Sigmoid colon (tissue), 7 donors: ENCODE measurements at places on chromosomes 1 and 21. TPM values are rescaled to one million over a fixed set of nuclear protein-coding genes. Genes with fewer than 3 reads are reported as not detected.
A peak's percentile ranks its signal among the peaks of the same experiment; 100 is the strongest.

- DNase-seq = peak; percentile 44
Measured at GRCh38 chr1:29499104-29499650, 262.9 kb downstream of the PTPRU start.

Gene LAD1
- total RNA-seq = not detected

Gene TMEM82
- not detected for total RNA-seq

DNA sequence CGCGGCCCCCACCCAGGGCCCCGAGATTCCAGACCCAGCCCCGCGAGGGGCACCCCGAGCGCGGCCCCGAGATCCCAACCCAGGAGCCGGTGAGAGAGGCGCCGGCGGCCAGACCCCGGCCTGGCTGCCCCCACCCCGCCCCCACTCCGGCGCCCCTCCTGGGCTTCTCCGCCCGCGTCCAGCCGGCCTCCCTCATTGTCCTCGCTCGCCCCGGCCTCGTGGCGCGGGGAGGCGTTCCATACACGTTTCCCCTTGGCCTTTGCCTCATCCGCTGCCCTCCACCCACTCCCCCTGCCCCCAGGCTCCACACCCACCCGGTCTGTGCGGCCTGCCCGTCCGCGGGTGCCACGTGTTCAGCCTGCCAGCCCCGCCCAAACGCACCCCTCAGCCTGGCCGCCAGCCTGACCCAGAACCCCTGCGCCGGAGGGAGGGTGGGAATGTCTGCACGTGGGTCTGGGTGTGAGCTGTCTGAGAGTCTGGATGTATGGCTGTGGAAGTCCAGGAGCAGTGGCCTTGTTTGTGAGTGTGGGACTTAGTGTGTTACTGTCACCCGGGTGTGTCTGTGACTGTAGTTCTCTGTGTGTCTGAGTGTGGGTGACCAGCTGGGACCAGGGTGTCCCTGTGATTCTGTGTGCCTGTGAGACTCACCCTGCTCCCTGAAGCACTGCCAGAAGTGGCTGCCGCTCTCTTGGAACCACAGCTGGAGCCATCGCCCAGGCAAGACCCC is 681 bp downstream of the B4GALT2 start:
- DNase-seq = no peak

Gene C1QA
- total RNA-seq = 238 TPM

DNA sequence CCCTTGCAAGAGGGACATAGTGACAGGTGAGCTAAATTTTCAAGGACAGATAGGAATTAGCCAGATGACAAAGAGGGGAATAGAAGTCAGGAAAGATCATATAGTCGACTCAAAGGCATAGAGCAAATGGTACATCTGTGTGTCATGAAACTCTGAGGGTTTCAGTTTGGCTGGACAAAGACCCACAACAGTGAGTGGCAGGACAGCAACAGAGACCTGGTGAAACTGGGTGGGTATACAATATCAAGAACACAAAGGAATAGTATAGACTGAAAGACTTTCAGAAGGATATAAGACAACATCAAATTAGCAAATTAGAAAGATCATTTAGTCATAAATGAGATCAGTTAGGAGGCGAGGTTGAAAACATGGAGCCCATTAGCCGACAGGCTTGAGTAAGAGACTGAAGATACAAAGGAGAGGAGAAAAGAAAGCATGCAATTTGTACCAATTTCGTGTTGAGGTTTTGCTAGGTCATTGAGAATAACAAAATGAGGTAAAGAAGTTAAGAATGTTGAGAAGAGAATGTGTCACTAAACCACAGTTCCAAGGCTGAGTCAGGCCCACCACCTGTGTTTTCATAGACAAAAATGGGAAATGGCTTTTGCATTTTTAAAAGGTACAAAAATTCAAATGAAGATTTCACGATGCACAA is 213.8 kb downstream of the HHIPL2 start:
- DNase-seq = no peak

DNA sequence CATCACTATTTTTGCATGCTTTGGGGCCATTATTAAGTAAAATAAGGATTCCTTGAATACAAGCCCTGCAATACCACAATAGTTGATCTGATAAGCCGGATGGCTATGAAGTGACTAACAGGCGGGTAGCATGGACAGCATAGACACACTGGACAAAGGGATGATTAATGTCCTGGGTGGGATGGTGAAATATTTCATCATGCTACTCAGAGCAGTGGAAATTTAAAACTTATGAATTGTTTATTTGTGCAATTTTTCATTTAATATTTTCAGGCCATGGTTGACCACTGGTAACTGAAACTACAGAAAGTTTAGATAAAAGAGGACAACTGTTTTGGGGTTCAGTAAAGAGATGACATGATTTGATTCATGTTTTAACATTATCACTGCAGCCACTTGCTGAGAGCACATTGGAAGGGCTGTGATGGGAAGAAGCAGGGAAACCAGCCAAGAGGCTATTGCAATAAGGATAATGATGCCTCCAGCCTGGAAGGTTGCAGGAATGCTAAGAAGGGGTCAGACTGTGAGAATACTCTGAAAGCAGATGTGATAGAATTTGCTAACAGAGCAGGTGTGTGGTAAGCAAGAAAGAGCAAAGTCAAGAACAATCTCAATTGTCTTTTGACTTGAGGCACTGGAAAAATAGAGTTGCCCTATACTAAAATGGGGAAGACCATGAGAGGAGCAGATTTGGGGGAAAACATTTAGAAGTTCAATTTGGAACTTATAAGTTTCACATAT is 62.5 kb upstream of the TNFSF4 start:
- DNase-seq = no peak

DNA sequence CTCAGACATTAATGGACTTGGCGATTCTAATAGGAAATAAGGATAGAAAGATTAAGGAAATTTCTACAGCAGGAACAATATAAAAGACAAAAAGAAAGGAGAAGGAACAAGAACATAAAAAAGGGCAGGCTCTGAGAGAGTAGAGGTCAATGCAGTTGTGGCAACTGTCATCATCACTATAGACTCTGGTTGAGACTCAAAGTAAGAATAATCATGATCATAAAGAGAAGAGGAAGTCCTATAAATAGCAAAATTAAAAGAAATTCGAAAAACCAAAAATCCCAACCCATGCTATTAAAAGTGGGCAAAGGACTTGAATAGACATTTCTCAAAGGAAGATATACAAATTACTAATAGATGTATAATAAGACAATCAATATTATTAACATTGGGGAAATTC is 14.4 kb upstream of the XCL1 start:
- DNase-seq = no peak

Gene PKLR
- not detected for total RNA-seq

DNA sequence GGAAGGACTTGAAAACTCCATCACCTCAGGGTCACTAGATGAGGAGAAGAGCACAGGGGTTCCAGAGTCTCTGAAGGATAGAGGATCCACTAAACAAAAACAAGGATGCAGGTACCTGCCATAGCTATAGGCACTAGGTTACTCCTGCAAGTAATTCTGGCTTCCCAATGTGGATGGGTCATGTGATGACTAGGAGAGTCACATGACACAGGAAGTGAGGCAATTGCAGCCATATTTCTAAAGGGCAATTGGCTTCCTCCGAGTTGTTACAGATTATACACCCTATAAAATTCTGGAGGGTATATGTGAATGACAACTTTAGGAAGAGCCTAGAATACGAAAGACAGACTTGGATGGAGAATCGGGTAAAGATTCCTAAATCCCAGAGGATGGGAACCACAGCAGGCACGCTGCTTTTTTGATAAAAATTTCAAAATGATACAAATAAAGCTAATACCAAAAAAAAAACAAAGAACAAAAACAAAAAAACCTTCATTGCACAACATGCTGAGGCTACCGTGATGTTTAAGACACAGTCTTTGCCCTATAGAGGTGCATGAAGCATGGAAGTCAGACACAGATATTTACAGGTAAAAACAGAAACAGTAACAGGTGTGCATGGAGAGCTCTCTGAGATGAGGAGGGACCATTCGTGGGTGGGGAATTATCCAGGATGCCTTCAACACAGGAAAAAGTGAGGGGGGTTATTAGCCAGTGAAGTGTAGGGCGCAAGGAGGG is 10.5 kb downstream of the MTX1 start:
- no peak for DNase-seq

GRCh38 chr1:234620272-234621126 is 10.5 kb upstream of the IRF2BP2 start:
- no peak for DNase-seq

- DNase-seq = no peak
Measured at GRCh38 chr1:201791779-201792173, 37.2 kb upstream of the IPO9 start.

Gene TAS1R1
- total RNA-seq = not detected

- DNase-seq = no peak
Measured at GRCh38 chr1:157319567-157319966, 181.4 kb upstream of the ETV3 start.

GRCh38 chr1:40966417-40966816 is 13.1 kb upstream of the CTPS1 start:
- peak; percentile 5 for DNase-seq

Gene GBP6
- total RNA-seq = not detected

- no peak for DNase-seq
Measured at GRCh38 chr1:156589546-156589945, 2.0 kb upstream of the NAXE start.

- no peak for DNase-seq
Measured at GRCh38 chr21:32192291-32193097, 86.4 kb downstream of the MIS18A start.

Gene NPR1
- 11.1 TPM for total RNA-seq

Gene GPR52
- 2.5 TPM for total RNA-seq

DNA sequence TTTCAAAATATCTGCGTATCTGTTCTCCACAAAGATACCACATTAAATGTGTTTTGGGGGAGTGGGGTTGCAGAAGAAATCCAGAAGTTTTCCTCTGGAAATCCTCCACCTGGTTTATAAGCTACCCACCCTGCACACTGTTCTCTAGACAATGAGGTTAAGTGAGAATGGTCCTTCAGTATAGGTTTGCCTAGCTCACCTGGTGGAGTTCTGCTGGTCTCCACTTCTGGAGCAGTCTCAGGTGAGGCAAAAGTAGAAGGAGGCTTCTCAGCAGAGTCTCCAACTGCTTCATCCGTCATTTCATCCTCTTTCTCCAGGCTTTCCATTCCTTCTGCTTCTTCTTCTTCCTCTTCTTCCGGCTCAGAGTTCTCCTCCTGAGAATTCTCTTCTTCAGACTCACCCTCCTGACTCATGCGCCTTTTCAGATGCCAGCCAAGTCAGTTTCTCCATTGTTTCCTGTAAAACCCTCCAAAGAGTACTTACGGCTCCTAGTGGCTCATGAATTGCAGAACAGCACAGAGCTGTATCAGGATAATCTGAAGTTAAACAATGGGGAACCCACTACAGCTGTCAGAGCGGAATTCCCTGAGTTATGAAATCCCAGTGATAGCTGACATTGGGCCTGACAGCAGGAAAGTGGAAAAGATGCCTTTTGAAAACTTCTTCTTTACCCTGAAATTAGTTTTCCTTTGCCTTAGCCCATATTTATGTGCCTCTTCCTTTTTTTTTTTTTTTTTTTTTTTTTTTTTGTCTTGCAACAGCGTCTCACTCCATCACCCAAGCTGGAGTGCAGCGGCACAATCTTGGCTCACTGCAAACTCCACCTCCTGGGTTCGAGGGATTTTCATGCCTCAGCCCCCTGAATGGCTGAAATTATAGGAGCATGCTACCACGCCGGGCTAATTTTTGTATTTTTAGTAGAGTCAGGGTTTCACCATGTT is 38.5 kb downstream of the MSTO1 start:
- DNase-seq = no peak

Gene PIK3C2B
- 9.2 TPM for total RNA-seq

- DNase-seq = no peak
Measured at GRCh38 chr1:9253004-9253403, 18.4 kb downstream of the H6PD start.

DNA sequence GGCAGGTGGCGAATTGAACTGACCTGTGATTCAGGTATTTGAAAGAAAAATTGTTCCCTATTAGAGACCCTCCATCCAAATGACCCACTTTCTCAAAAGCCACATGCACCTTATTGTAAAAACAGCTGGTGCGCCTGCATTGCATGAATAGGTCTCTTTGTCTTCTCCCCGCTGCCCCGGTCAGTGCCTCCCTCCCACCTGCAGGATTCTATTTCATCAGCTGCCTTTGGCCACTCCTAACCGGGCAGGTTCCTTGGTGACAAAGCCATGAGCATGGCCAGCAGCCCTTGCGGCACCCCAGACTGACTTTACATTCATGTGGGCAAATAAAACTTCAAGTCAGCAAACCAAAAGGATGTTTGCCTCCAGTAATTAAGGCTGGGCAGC is 6.4 kb downstream of the TMPRSS3 start:
- DNase-seq = no peak

Gene LCE1F
- not detected for total RNA-seq

GRCh38 chr1:43367904-43368645 is at the start of gene ELOVL1:
TSS of gene ELOVL1 (minus strand) at chr1:43368011. CDS start at chr1:43365609, 2,402 bp downstream.
- DNase-seq = peak; percentile 95

DNA sequence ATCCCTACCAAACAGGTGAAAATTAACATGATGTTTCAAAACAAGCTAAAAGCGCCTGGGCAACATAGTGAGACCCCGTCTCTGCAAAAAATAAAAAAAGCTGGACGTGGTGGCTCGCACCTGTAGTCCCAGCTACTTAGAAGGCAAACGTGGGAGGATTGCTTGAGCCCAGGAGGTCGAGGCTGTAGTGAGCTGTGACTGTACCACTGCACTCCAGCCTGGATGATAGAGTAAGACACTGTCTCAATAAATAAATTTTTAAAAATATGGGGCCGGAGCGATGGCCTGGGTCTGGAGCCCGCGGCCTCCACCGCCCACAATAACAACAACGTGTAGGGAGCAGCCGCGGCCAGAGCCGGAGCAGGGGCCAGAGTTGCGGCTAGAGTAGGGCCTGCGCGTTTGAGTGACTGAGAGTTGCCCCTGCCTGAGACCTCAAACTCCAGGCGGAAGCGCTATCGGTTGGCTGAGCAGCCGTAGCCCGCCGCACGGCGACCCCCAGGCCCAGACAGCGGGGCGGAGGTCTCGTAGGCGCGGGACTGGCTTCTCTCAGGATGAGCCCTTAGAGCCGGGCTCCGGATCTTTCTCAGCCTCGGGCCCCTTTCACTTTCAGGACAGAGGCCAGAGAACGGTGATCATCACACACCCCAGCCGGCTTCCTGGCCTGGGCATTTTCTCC is 41.4 kb downstream of the ZMYM1 start:
- no peak for DNase-seq

GRCh38 chr1:170881268-170882265 is 53.8 kb upstream of the MROH9 start:
- no peak for DNase-seq
